ENCODE measurements at places on chromosomes 5 and 9.

- DNase-seq, result no peak
Observed at GRCh38 chr5:172632346-172633092, 8.5 kb upstream of the NEURL1B start.

- no peak for DNase-seq
Observed at GRCh38 chr9:133731876-133732638, 6.1 kb downstream of the SARDH start.

- DNase-seq, result peak; percentile 80
Observed at GRCh38 chr5:96259151-96259772, 173.8 kb downstream of the PCSK1 start.

DNA sequence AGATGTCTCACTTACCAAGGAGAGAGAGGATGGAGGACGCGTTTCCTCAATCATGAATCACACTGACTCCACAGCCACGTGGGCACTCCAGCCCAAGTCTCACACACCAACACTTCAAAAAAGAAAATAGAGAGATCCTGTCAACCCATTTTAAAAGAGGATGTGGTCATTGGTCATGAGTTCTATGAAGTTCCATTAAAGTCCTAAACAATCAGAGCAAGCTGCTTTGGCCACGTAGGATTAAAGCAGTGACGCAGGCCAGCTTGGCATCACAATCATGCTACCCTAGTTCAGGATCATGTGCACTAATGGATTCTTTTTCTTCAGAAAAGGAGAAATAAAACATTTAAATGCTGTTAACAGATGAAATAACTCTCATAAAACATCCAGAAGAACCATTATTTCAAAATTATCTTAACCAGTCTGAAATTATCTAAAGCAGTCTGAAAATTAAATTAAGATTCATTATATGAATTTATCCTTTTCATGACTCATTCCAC, 108.1 kb downstream of the SEMA5A start:
- peak; percentile 41 for DNase-seq

GRCh38 chr5:135645336-135646180, 66.8 kb upstream of the CXCL14 start:
- DNase-seq, result no peak

- DNase-seq, result peak; percentile 91
Observed at GRCh38 chr9:111743275-111743674, 51.5 kb downstream of the SHOC1 start.

- DNase-seq, result peak; percentile 71
Observed at GRCh38 chr5:87300744-87301143, 33.1 kb downstream of the RASA1 start.

- no peak for DNase-seq
Observed at GRCh38 chr9:85726737-85727136, 15.0 kb downstream of the AGTPBP1 start.

GRCh38 chr9:112853882-112854585, 36.6 kb downstream of the SLC46A2 start:
- peak; percentile 24 for DNase-seq

GRCh38 chr5:167050568-167051401, 1240.7 kb upstream of the WWC1 start:
- no peak for DNase-seq

- no peak for DNase-seq
Observed at GRCh38 chr9:105932276-105932675, 237.9 kb downstream of the TMEM38B start.

GRCh38 chr9:136399176-136400037, 563 bp downstream of the SNAPC4 start:
- no peak for DNase-seq

DNA sequence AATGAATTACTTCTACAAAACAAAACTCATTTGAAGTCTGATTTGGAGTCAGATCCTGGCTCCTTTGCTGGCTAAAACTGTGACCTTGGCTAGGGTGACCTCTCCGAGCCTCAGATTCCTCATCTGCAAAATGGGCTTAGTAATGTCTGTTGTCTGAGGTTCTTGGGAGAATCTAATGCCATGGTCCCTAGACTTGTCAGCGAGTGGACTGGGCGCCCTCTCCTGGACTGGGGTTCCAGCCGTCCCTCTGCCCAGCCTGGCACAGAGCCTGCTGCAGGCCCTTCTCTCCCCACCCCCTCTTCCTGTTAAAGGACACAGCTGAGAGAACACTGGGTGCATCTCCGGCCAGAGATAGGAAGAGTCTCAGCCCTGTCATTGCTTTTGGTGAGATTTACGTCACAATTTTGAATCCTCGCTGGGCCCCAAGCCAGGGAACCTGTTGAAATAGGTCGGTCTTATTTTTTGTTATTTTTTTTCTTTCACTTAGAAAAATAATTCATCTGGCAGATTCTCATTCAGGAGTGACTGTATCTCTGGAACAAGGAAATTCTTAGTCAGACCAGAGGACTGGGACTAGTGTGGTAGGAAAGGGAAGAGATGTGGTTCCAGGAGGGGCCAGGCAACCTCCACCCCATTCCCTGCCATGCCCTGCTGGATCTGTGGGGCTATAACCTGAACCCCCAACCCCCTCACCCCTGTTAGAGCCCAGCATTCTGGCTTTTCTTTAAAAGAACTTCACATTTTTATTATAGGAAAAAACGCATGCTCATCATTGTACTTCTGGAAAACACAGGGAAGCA, 48.2 kb upstream of the RPL26L1 start:
- peak; percentile 90 for DNase-seq

DNA sequence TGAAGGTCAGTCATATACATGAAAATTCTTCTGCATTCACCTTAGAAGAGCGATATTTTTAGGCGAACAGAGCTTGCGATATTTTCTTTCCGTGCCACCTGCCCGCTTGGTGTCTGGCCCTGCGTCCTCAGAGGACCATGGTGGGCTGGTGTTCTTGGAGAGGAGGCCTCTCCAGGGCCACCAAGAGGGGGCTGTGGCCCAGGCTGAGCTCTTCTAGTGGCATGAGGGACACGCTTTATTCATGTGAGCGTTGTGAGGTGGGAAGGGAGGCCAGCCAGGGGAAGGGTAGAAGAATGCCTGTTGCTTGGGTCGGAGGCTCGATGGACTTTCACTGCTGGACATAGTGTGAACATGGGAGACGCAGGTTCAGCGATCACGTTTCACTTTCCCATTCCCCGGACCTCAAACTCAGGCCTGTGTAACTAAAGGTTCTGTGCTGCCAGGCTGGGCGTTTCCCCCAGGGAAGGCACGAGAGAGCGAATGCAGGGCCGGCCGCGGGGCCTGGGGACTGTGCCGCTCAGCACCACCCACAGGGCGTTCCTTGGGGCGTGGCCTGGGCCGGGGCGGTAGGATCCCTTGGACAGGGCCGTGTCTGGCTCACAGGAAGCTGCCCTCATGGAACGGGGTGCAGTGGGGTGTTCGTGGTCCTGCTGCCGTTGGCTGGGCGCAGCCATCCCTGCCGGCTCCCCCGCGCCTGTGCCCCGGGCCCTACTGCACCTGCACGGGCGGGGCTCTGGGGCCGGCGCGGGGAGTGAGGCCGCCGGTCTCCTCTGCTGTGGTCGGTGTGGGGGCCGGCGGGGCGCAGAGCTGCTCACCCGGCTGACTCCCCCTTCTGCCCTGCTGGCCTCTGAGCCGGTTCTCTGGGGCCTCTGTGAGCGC, 40.7 kb upstream of the CLPTM1L start:
- peak; percentile 39 for DNase-seq

DNA sequence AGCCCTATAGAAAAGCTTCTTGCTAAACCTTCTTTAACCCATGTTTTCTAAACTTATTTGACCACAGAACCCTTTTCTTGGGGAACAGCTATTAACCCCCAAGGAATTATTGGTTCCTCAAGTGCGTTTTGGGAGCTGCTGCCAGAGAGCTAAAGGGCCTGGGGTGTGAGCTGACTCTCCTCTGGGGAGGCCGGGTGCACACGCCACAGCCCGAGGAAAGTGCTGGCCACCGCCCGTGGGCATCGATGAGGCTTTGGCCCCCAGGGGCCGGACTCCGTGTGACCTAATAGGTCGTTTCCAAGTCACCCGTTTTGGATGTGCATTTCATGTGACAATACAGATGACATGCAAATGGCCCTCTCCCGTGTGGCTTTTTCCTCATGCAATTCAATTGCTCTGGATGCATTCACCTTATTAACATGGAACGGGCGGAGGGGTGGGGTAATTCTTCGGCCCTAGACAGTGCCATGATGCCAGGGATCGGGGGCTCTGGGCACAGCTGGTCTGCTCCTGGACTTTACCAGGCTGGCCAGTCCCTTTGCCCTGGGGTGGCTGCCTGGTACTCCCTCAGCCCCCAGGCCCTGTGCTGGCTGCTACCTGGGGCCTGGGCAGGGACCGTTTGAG, 19.5 kb downstream of the PLPP7 start:
- DNase-seq, result no peak
